ENCODE measurements at places on chromosomes 3 and 15. TPM values are rescaled to one million over a fixed set of nuclear protein-coding genes. Genes with fewer than 3 reads are reported as not detected.

- DNase-seq, result no peak
Observed at GRCh38 chr3:38205472-38205805, 40.1 kb downstream of the OXSR1 start.

GRCh38 chr3:196849180-196849741 is 18.5 kb upstream of the SENP5 start:
- DNase-seq, result no peak

DNA sequence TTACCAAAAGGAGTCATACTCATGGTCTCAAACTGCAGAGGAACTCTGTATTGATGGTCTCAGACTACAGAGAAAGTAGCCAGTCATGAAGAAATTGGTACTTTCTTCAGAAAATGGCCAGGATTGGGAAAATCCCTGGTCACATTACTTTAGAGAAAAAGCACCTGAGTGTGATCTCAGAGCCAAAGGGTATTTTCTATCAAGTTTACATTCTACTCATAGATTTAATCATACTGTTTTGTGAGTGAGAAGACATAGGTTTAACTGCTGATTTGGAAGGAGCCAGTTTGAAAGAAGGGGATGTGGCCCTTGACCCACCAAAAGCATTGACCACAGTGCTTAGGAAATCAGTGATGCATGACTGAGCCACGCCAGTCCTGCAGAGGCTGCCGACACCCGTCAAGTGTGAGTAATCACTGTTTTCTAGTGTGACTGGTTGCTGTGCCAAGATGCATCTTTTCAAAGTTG is 203.6 kb downstream of the AKAP13 start:
- no peak for DNase-seq

DNA sequence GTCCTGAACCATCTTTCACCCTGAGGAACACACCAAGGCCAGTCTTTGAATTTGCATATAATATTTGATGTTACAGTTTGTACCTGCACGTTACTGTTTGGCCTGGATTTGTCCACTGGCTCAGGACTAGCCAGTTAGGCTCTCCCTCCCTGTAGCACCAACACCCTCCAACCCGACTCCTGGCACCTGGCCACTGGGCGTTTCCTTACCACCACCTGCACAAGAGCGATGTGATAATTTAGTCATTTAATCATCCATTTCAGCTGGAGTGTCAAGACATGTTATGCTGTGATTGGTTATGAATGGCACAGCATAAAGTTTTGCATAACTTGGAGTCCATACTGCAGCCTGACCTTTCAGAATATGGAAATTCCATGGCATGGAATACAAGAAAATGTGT is 242.4 kb downstream of the KCNMB2 start:
- DNase-seq, result no peak

GRCh38 chr15:87727073-87727472 is 529.5 kb downstream of the NTRK3 start:
- DNase-seq, result no peak

GRCh38 chr3:54305409-54306099 is 183.2 kb downstream of the CACNA2D3 start:
- no peak for DNase-seq

DNA sequence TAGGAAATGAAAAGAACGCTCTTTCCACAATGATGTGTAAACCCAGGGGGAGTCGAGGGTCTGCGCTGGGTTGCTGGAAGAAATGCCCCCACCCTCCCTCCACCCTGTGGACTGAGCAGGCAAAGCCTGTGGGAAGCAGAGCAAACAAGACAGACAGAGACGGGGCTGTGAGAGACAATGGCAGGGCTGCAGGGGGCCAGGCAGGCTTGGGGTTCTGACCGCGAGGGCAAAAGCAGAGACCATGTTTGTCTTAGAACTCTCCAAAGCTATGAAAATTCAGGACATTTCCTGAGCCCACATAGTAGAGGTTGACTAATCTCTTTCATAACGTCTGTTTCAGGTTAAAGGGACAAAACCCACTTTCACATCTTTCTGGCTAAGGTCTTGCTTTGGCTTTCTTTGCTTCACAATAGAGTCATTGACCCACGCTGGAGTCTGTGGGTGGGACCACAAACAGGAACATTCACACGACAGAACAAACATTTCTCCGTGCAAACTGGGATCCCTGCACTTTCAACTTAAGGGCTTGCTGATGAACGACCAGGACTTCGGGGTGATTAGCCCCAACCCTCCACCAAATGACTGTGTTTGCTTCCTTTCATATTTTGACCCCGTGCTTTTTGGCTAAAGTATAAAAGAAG is 156.0 kb upstream of the TPM1 start:
- DNase-seq, result no peak

GRCh38 chr3:16487511-16488175 is 25.9 kb downstream of the RFTN1 start:
- no peak for DNase-seq

DNA sequence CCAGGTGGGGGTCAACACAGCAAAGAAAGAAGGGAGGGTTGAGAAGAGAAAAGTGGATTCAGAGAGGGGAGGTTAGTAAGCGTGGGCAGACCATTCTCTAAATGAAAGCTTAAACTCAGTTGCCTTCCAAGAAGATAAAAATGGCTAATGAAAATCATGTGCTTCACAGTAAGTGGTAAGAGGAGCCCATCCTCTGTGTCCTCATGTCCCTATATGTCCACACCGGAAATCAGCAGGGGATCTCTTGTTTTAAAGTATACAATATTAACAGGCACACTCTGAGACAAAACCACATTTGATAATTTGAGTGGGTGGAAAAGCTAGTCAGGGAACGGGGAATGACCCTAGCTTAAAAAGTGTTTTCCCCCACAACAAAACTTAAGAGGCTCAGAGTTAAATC is 4.4 kb upstream of the FOXP1 start:
- no peak for DNase-seq

DNA sequence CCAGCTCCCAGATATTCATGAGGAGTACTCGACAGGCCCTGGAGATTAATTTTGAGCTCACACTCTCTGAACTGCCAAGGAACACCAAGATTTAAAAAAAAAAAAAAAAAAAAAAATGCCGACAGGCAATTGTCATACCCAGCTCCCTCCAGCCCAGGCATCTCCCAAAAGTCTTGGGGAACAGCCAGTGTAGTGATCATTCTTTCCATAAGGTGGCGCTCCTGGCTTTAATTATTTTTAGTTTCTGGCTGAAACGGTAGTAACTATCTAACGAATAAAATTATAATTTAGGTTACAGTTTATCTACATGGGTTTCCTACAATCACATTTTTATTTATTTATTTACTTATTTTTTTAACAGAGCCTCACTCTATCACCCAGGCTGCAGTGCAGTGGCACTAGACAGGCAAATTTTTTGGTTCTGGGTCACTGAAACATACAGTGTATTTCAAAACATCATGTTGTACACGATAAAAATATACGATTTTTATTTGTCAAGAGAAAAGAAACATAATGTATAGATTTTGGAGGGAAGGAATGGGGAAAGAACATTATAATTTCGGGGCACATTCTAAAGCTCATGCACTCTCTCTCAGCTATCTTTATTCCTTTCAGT is 157.3 kb downstream of the ADAMTS9 start:
- DNase-seq, result no peak

- no peak for DNase-seq
Observed at GRCh38 chr3:45760878-45761711, 35.2 kb downstream of the SLC6A20 start.

GRCh38 chr3:16437640-16438039 is 75.9 kb downstream of the RFTN1 start:
- no peak for DNase-seq

- no peak for DNase-seq
Observed at GRCh38 chr15:55859681-55860080, 116.7 kb upstream of the PRTG start.

DNA sequence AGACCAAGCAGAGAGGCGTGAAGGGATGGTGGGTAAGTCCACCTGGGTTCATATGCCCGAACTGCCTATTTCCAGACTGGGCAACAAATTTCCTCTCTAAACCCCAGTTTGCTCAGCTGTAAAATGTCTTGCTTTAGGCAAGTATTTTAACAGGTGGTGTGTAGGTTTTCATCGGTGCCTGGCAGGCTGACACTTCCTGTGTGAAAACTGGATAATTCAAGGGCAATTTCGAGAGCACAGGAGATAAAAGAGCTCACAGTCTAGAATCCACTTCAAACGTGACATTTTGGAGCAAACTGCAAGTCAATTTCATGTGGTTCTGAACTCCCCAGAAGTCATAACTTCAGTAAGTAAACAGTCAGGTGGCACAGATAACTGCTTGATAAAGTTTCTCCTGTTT is 112.2 kb downstream of the OXNAD1 start:
- DNase-seq, result no peak

DNA sequence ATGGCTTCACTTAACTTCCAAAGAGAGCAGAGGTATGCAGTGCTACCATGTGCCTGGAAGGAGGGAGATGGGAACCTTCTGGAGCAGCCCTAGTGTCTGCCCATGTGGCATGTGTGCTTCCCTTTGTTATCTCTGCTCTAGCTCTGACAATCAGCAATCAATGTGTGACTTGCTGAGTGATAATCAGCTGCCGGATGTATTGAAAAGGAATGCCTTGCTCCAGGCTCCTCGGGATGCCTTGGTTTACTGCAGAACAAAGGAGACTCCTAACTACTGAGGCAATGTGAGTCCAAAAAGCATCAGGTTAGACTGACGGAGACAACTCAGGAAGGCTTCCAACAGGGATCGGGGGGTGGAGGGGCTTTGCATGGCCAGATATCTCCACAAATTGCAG is 36.0 kb upstream of the CORO2B start:
- DNase-seq, result no peak

DNA sequence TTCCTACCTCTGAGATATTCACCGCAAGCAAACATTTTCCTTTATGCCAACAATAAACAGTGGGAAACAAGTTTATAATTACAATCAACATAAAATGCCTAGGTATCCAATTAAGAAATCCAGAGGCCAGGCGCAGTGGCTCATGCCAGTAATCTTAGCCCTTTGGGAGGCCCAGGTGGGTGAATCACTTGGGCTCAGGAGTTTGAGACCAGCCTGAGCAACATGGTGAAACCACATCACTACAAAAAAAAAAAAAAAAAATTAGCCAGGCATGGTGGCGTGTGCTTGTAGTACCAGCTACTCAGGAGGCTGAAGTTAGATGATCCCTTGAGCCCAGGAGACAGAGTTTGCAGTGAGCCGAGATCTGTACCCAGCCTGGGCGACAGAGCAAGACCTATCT is 17.3 kb downstream of the TBC1D2B start:
- DNase-seq, result no peak

- no peak for DNase-seq
Observed at GRCh38 chr3:181773921-181774320, 62.2 kb downstream of the SOX2 start.

- DNase-seq, result no peak
Observed at GRCh38 chr3:48414376-48415250, 15.3 kb downstream of the PLXNB1 start.

- DNase-seq, result no peak
Observed at GRCh38 chr15:31457631-31458526, 131.2 kb downstream of the KLF13 start.

DNA sequence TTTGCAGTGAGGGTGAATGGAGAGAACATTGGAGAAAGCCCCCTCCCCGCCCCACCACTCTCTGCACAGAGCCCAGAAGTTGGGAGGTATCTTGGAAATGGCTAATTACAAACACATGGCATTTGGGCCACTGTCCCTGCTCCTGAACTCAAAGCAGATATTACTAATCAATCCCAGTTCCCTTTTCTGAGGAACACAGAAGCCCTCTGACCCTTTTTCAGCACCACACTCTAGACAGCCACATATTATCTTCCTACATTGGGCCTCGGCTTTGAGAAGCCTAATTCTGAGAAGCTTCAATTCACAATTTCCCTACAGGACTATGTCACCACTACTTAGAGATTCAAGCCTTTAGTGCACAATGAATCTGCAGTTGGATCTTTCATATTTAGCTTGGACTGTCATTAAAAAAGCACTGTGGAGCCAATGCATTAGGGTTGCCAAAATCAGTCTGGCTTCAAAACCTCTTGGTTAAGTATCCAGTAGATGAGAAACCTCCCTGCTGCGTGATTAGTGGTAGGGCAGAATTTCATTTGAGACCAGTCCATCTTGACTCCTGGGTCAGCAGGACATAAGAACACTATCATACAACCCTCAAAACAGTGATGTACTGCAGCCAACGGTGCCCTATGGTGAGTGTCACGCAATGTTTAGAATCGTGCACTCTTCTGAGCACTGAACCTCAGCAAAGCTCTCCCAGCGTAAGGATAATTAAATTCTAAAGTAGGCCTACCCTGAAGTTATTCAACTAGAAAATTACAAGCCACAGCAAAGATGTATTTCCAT is 26.1 kb downstream of the MGLL start:
- no peak for DNase-seq

DNA sequence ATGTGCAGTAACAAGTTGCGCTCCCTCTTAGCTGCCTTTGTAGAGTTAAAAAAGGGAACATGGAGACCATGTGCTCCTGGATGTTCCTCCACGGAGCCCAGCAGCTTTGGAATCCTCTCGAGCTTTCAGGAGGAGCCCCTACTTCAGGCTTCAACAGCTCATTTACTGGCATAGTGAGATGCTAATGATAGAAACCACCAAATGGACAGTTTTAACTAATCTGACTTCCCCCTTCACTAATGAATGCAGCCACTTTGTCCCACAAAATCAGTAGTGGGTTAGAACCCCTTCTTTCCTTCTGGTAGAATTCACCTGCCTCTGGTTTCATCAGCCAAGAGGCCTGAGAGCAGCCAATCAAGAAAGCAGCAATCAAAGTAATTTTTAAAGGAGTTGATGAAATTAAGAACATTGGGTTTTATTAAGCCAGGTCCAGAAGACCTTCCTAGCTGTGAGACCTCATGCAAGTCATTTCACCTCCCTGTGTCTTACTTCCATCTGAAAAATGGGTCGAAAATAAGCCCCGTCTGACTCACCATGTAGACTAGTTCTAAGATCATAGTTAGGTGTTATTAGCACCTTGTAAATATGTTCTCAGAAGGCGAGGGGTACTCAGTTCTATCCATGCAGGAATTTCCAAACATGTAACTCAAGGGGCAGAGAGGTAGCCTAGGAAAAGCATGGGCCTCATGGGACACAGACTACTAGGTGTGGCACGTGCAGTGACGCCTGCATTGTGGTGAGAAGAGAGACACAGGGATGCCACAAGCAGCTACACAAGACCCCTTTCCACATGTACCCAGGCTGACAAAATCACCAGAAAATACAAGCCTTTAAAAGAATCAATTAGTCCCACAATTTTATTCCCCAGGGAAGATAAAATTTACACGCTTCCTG is 179.7 kb upstream of the LPP start:
- DNase-seq, result no peak

DNA sequence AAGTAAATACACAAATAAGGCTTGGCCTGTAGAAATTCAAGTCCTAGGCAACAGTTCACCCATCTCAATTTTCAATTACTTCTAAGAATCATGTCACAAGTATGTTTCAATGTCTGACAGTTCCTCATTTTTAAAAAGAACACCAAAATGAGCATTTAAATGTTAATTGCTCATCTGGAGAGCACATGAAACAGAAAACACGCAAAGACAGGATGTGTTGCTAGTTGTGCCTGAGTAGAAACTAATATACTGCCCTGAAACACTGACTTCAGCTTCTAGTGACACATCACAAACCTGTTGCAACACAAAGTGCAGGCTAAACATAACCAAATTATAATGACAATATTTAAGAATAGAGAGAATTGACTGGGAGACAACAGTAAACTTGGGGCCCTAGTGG is 167.3 kb upstream of the THBS1 start:
- DNase-seq, result no peak

GRCh38 chr15:40100947-40101905 is 7.5 kb downstream of the BMF start:
- no peak for DNase-seq

The LXN gene
- 8.3 TPM for total RNA-seq

The NANOGP8 gene
- 3.3 TPM for total RNA-seq

The HRH1 gene
- total RNA-seq, result 15.9 TPM

The ADCY5 gene
- total RNA-seq, result 228 TPM

The TNNC1 gene
- 7.1 TPM for total RNA-seq

The SV2B gene
- 3.0 TPM for total RNA-seq

The ANKRD34C gene
- total RNA-seq, result not detected

All from esophagus muscularis mucosa (tissue), 4 donors.